ENCODE measurements at places on chromosomes 4 and X.
A peak's percentile ranks its signal among the peaks of the same experiment; 100 is the strongest.

DNA sequence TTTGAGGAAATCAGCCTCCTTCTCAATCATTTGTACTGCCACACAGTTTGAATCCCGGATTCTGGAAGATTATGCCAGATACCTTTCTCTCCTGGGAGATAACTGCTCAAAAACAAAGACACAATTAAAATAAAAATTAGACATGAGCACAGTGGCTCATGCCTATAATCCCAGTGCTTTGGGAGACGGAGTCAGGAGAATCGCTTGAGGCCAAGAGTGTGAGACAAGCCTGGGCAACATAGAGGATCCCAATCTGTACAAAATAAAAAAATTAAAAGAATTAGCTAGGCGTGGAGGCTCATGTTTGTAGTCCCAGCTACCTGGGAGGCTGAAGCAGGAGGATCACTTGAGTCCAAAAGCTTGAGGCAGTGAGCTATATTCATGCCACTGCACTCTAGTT is 376.3 kb upstream of the ZFP42 start:
- DNase-seq: no peak

GRCh38 chrX:154603438-154604430 is 15.3 kb downstream of the CTAG1B start:
- peak; percentile 57 for DNase-seq

DNA sequence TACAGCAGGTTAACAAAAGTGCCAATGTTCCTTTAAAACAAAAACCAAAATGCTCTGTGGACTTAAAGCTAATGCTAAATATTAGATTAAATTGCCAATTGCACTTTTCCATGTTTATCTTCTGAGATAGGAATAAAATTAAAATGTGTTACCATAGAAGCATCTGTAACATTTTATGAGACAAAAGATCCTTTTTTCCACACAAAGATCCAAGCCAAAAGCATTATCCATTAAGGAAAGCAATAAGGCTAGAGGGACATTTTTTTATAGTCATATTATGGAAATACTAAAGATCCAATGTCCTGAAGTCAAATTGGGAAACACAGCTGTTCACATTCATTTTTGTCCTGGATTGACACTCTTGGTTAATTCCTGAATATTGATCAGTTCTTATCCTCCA is 73.6 kb downstream of the PALLD start:
- DNase-seq: no peak

DNA sequence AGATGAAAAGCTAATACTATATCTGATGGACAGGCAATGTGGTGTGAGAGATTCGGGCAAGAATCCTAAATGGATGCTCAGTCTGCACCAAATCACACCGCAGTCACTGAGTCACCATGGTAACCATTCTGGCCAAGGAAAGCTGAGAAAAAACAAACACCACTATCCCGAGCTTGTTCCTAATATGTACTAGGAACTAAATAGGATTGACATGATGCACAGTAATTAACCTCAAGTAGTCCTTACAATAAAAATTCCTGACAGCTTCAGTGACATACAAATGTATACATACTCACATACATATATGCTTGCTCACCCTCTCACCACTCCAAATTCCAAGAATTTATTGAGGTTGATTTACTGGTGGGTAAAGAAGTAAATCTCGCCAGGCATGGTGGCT is 1.1 kb upstream of the RAB40A start:
- DNase-seq: peak; percentile 90

DNA sequence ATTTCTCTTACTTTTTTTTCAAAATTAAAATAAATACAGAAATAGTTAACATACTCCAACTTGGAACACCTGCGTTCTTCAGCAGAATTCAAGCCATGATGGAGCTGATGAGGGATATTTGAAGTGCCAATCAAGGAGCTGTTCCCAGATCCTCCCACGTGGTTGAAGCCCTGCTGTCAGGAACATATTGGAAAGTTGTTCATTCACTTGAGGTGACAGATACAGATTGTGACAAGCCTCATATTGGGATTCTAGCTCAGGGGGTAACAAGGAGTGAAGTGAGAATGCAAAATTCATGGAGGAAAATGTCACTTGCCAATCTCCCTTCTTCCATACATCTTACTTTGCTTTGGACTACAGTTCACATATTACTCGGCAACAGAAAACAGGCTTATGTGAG is 2670.8 kb downstream of the PCDH7 start:
- no peak for DNase-seq

DNA sequence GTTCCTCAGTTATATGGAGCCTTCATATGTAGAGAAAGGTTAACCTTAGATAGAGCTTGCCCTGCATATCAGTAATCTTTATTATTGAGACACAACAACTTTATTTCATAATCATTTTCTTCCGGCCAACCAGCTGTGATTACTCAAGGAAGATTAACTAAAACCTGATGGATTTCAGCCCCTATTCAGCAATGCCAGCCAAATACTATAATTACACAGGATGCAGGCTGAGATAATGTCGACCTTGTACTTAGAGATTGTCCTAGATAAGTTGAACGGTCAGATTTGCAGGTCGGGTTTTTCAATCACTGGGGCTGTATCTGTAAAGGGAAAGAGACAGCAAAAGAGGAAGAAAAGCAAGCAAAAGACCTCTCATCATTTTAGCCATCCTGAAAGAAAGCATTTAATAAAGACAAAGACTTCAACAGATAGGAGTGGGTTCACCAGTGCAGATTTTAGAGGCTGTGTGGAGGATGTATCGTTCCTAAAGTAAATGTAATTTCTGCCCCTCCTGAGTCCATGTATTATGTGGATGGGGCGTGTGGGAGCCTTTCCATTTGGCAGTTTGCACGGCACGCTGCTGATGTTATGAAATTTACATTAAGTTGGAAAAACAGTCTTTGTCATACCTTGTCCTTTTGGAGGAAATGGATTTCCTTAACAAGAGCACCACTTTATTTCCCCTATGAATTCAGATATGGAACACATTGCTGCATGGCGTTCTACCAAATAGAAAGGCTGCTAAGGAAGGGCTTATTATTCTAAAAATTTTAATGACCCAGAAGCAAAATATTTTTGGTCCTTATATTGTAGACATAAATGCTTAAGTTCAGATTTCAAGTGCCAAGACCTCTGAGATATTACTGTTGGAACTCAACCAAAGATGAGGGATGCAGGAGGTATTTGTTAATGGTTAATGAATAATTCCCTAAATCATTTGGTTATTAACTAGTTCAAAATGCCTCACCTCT is 496.7 kb downstream of the SPRY1 start:
- DNase-seq: peak; percentile 44

DNA sequence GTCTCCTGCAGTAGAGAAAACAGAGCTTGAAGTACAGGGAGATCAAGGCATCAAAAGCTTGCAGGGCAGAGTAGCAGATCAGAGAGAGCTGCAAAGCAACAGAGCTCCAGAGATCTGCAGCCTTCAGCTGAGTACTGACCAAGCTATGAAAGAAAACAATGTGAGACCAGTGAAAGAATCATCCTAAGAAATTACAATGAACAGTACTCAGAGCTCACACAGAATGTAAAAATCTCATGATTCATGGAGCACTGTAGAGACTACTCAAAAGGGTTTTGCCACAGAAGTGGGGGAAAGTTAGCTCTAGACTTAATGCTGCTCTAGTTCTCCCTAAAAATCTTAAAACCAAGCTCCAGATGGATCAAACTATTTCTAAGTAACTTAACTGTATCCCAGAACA is 80.0 kb upstream of the MAB21L2 start:
- DNase-seq: peak; percentile 21

DNA sequence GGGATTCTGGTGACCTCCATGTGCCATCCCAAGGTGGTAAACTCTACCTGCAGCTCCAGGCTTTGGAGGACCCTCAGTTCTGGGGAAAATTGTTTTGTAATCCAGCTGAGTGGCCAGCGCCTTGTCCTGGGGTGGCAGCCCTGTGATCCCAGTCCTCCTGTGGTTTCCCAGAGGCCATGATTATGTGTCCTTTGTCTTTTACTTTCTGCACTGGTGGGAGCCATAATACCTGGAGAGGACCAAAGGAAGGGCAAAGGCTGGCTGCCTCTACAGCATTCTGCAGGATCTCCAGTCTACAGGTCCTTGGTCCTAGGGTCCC is 64.0 kb downstream of the NBDY start:
- no peak for DNase-seq

DNA sequence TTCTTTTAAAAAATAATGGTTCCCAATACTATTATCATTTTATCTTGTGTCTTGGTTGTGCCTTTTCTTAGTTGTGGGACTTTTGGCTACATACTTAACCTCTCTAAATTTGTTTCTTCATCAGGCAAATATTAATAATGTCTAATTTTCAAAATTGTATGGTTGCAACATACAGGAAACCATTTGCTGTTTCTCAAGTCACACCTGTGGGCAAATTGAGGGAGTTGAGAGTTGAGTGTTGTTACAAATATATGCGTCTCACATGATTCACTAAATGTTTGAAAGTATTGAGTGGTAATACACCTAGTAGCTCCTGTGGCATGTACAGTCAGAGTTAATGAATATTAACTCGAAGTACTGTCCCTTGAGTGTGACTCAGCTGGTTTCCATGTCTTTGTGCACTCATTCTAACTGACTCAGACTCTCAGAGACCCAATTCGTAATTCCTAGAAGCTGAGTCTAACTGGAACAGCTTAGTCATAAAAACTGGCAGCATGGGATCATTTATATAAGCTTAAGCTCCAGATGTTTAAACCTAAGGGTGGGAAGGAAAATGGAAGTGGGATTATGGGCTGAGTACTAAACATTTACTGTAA is 802.4 kb downstream of the TRIML1 start:
- peak; percentile 99 for DNase-seq

DNA sequence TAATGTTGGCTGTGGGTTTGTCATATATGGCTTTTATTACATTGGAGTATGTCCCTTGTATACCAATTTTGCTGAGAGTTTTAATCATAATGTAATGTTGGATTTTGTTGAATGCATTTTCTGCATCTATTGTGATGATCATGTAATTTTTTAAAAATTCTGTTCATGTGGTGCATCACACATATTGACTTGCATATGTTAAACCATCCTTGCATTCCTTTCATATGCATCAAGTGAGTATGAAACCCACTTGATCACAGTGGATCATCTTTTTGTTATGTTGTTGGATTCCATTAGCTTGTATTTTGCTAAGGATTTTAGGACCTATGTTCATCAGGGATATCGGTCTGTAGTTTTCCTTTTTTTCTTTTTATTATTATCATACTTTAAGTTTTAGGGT is 12.1 kb downstream of the HEPH start:
- no peak for DNase-seq

GRCh38 chr4:6225469-6225868 is 25.1 kb upstream of the JAKMIP1 start:
- DNase-seq: no peak

- DNase-seq: no peak
These were observed 61.5 kb upstream of the RAPGEF2 start for GRCh38 chr4:159041054-159042034.

DNA sequence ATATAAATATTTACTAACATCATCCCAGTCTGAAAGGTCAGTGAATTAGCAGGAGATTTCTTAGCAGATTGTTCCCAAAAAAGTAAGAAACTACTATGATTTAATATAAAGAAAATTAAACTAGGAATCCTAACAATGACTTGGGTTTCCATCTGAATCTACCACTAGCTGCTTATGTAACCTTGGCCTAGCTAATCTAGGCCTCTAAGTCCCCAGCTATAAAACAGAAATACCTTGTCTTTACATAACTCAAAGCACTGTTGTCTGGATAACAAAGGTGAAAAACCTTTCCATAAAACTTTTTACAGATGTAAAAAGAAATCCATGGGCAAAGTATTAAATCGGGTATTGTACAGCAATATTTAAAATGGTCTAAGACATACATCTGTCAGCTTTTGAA is 3.0 kb downstream of the FBXL5 start:
- DNase-seq: no peak

DNA sequence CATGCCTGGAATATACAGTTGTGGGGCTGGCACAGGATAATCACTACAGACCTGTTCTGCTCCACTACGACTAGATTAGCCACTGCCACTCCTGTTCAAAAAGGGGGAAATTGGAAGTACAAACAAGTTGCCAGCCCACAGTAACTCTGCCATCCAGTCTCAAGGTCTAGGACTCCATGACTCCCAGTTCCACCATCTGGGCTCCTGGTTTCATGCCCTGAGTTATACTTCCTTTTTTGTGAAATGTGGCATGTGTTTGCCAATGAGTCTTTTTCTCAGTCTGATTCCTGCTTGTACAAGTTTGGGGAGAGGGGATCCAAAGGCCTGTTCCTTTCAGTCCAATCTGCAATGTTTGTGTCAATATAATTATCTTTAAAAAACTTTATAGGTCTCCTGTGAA is 1.0 kb upstream of the BLOC1S4 start:
- no peak for DNase-seq

DNA sequence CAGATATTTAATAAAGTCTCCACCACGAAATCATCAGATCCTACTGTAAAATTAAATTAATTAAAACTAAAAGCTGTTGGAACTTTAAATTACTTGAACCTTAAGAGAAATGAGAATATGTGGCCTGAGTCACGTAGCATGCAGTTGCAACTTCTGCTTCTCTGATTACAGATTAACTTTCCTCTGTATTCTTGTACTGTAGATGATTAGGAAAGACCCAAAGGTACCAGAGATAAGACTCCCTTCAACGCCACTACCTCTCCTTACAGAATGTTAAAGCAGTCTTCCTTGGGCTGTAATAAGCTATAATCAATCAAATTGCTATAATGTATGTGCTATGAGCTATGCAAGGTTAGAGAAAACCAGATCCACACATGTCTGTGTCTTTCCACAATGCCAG is 47.9 kb downstream of the FAM13A start:
- no peak for DNase-seq

DNA sequence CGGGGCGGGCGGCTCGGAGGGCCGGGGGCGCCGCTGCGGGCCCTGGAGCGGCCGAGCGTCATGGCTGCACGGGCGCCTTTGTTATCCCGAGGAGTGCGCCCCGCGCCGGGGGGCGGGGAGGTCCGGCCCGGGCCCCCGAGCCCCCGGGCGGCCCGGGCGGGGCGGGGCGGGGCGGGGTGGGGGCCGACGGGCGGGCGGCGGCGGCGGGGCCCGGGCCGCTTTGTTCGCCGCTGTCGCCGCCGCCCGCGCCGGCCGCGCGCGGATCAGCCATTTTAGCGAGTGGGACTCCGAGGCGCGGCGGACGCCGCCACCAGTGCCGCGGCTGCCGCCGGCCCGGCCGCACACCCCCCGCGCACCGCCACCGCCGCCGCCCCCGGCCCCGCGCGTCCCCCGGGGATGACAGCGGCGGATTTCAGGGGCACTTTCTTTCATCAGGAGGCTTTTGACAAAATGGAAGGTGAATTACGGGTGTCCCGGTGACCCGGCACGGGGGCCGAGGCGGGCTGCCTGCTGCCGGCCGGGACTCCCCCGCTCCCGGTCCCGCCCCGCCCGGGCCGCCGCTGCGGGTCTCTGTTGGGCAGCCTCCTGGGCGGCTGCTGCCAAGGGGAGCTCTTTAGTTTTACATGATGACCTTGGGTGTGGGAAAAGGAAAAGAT is 1.2 kb downstream of the HMGB3 start:
- no peak for DNase-seq

GRCh38 chr4:108884596-108884995 is 121.7 kb upstream of the ETNPPL start:
- no peak for DNase-seq

DNA sequence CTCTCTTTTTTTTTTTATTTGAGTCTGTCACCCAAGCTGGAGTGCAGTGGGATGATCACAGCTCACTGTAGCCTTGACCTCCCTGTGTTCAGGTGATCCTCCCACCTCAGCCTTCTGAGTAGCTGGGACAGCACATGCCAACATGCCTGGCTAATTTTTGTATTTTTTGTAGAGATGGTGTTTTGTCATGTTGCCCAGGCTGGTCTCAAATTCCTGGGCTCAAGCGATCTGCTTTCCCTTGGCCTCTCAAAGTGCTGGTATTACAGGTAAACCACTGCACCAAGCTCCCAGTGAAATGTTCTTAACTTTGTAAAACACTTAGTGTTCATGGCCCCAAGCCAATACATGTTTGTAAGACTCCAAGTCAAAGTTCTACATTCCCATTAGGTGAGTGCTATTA is 316.1 kb downstream of the KCTD8 start:
- DNase-seq: no peak
